ENCODE measurements at places on chromosomes 3 and 15. TPM values are rescaled to one million over a fixed set of nuclear protein-coding genes. Genes with fewer than 3 reads are reported as not detected.

Gene SEMA3B
- 1.2 TPM for total RNA-seq

Gene MEGF11
- not detected for total RNA-seq

Gene KLF15
- total RNA-seq, result not detected

Gene SKOR1
- total RNA-seq, result 0.22 TPM

Gene LRRC31
- total RNA-seq, result not detected

Gene DUOXA2
- total RNA-seq, result not detected

Gene GOLGA6B
- total RNA-seq, result not detected

Gene LDHAL6B
- not detected for total RNA-seq

Gene CPNE9
- 0.59 TPM for total RNA-seq

Gene IL17RD
- not detected for total RNA-seq

Gene DNAJC19
- 40.0 TPM for total RNA-seq

Gene WDR76
- total RNA-seq, result 61.4 TPM

Gene ASB14
- not detected for total RNA-seq

Gene NDN
- total RNA-seq, result 3.8 TPM

Gene FGF12
- total RNA-seq, result not detected

Gene LCMT2
- total RNA-seq, result 10.5 TPM

Gene GYG1
- 54.3 TPM for total RNA-seq

Gene ARNT2
- total RNA-seq, result not detected

Gene MYL3
- total RNA-seq, result not detected

Gene CCDC39
- total RNA-seq, result not detected

Gene NUSAP1
- total RNA-seq, result 176 TPM

Gene STRIT1
- total RNA-seq, result not detected

Gene ADGRG7
- not detected for total RNA-seq

Gene NR2F2
- not detected for total RNA-seq

Gene ZCWPW2
- 0.12 TPM for total RNA-seq

Gene HEMK1
- total RNA-seq, result 56.3 TPM

Gene PRICKLE2
- total RNA-seq, result not detected

Gene PLAAT1
- not detected for total RNA-seq

Gene ARGFX
- total RNA-seq, result not detected

Gene LYZL4
- not detected for total RNA-seq

Gene PYGO1
- not detected for total RNA-seq

Gene LRRN1
- 0.05 TPM for total RNA-seq

Gene C3orf33
- 0.46 TPM for total RNA-seq

Gene ACKR2
- total RNA-seq, result 2.7 TPM

Gene PLA1A
- total RNA-seq, result 0.41 TPM

Gene ZNF860
- 0.10 TPM for total RNA-seq

Gene CACNA2D2
- 1.7 TPM for total RNA-seq

All from T-helper 1 cell treated with Interleukin-12 subunit alpha and Interleukin-12 subunit beta and Interleukin-4 antibody, amounts not matched to agents 30 ng/mL and 1 ng/mL, for 36 hours (primary cell).